Left lobe of liver (tissue), 2 donors: ENCODE measurements at places on chromosomes 11 and 22. TPM values are rescaled to one million over a fixed set of nuclear protein-coding genes. Genes with fewer than 3 reads are reported as not detected.

GRCh38 chr11:10158461-10158860 is 135.6 kb downstream of the SBF2 start:
- no peak for DNase-seq

- peak; percentile 95 for DNase-seq
Measured at GRCh38 chr11:65314501-65315203, at the start of gene CDC42EP2. CDC42EP2 (plus strand) TSS chr11:65314866; CDS start chr11:65320899, 6,033 bp downstream.

DNA sequence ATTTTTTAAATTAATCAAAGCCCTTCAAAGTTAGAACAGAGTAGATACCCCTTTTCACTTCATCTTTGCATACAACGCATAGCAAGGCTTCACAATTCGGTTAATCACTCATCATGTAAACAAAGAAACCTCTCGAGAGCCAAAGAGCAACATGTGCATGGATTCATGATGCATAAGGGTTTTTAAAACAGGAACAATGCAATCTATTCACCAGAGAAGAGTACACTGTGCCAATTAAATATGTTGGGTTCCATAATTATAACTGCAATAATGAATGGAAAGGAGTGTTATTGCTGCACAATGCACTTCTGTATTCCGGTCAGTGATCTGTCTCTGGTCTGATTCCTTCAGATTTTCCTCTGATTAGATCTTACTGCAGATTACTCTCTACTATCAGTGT is 45.3 kb downstream of the CADM1 start:
- no peak for DNase-seq

DNA sequence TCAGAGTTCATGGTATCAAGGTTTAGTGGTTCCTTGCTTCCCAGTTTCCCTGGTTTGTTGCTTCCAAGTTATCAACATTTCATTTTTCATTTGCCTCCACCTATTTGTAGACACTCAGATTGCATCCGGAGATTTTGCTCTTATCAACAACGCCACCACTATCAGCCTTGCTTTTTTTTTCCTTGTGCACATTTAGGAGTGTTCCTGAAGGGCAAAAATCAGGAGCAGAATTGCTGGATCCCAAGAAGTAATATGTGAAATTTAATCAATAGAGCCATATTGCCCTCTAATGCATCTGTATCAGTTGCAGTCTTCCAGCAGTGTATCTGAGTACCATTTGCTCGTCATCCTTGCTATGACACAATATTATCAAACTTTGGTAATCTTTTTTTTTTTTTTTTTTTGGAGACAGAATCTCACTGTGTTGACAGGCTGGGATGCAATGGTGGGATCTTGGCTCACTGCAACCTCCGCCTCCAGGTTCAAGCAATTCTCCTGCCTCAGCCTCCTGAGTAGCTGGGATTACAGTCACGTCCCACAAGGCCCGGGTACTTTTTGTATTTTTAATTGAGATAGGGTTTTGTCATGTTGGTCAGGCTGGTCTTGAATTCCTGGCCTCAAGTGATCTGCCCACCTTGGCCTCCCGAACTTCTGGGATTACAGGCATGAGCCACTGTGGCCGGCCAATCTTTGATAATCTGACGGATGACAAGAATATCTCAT is 42.1 kb upstream of the SEPTIN5 start:
- no peak for DNase-seq

DNA sequence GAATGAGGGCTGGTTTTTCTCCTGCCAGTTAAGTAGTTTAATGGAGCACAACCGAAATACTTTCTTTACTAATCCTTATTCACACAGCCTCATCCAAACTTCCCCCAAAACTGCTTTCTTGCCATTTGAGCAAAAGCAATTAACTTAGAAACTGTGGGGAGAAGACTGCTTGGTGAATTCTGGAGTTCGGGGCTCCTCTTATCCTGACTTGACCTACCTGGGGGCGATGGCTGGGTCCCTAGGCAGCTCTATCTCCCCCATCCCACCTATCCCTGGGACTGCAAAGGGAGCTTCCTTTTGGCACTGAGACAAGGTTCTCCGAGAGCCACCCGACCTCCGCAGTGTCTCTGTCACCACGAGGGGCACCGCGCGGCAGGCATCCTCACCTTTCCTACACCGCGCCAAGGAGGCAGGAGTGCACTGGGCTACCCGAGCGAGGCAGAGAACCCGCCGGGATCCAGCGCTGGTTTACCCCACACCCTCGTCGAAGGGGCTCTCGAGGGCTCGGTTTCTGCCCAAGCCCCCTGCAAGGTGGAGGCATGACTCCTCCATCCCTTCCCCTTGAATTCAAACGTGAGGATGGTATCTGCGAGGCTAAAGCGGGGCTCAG is 759 bp downstream of the DESI1 start:
- DNase-seq, result peak; percentile 62

GRCh38 chr11:62001450-62002191 is 34.2 kb upstream of the FTH1 start:
- DNase-seq, result peak; percentile 95

HOATZ gene
- total RNA-seq, result not detected

MMP1 gene
- total RNA-seq, result not detected

DNA sequence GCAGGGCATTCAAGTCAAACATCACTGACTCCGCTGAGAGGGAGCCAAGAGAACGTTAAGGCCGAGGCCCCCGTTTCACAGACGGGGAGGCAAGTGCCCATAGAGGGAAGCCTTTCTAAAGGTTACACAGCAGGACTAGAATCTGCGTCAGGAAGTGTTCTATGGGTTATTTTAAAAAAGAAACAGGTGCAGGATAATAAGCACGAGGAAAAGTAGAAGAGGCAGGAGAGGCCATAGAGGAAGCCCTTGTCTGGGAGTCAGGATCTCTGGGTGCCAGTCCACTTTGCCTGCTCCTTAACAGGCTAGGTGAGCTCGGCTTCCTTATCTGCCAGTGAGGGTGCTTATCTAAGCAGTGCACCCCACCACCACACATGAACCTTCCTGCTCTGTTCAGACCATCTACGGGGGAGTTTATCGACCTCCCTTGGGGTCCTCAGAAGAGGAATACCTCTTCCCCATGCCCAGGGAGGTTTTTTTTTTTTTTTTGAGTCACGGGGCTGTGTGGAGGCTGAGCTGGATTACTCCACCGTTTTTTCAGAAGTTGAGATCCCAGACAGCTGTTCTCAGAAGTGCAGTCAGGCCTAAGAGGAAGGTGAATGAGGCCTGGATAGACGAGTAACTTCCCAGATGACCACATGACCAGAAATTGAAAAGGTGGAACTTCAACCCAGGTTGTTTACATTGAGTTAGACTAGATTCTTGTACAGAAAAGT is 1.2 kb upstream of the FCHSD2 start:
- peak; percentile 44 for DNase-seq

- DNase-seq, result no peak
Measured at GRCh38 chr11:31826536-31827438, 15.7 kb upstream of the PAX6 start.

TP53AIP1 gene
- total RNA-seq, result not detected

DNA sequence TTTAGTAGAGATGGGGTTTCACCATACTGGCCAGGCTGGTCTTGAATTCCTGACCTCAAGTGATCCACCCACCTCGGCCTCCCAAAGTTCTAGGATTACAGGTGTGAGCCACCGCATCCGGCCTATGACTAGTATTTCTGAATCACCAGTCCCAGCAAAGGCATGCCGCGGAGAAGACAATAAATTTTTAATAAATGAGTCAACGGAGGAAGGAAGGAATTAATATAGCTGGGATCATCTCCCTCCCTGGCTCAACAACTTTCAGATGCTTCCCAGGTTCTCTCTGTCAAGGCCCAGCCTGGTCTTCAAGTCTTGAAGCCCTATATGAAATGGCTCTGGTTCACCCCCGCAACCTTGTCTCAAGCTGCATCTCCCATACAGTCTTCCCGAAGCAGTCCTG is 45.7 kb downstream of the CYTH4 start:
- DNase-seq, result no peak

TEX54 gene
- total RNA-seq, result not detected

DNA sequence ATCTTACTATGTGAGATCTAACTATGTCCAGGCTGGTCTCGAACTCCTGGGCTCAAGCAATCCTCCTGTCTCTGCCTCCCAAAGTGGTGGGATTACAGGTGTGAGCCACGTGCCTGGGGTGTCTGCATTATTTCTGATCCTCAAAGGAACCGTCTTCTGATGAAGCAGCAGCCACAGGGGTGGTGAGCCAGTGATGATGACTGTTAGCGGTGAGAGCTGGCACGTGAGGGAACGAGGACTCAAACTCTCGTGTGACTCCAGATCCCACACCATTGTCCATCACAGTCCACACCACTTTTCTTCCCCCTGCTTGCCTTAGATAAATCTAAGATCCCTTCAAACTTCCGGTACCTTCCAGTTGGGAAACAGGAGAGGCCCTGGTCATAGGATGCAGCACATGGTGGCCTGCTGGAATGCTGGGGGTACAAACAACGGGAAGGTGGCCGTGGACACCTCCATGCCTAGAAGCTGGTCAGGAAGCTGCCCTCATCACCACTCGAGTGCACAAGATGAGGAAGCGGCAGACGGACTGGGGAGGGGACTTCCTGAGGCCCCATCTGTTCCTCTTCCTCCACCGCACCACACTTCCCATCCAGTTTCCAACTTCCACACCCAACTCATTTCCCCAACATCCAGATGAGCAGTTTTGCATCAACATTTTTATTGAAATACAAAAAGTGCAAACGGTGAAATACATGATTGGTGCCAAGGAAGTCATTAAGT is 23.8 kb downstream of the ARHGAP1 start:
- DNase-seq, result no peak

- DNase-seq, result no peak
Measured at GRCh38 chr11:64570341-64570740, 20.7 kb upstream of the SLC22A12 start.

DNA sequence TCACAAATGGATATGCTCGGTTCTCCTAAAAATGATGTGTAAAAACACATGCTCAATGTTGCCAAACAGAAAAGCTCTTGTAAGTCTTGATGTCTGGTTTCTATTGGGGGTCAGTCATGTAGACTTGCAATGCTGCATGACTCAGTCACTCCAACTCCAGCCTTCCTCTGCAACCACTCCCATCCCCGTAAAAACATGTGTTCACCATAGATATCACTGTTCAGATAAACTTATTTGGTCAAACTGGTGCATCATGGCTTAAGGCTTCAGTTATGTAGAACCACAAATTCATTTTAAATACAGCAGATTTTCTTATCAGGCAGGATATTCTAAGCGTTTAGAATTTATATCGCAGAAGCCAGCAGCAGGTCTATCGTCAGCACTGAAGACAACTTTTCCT is 298.4 kb upstream of the LUZP2 start:
- no peak for DNase-seq

DNA sequence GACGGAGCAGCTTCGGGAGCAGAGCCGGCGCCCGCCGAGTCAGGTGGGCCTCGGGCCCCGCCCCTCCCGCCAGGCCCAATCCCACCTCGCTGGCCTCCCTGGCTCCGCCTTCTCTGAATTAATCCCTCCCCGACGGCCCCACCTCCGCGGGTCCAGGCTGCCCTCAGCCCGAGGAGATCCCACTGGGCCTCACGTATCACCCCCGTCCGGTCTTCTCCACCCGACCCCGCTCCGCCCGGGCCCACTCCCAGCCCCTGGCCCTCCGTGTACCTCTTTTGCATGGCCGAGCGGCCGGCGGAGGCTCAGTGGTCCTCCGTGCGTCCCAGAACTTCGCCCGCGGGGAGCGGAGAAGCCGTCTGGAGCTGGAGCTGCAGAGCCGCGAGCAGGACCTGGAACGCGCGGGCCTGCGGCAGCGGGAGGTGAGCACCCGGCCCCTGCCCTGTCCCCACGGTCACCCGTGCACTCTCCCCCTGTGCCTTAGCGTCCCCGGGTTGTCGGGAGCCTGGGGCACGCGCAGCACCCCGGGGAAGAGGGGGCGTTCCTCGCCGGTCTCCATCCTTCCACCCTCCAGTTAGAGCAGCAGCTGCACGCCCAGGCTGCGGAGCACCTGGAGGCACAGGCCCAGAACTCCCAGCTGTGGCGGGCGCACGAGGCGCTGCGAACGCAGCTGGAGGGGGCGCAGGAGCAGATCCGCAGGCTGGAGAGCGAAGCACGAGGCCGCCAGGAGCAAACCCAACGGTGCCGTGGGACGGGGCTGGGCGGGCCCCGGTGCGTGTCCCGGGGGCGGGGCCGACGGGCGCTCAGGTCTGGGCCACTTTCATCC is 2.2 kb upstream of the CD151 start:
- DNase-seq, result peak; percentile 80

TIGD3 gene
- total RNA-seq, result 0.43 TPM

DNA sequence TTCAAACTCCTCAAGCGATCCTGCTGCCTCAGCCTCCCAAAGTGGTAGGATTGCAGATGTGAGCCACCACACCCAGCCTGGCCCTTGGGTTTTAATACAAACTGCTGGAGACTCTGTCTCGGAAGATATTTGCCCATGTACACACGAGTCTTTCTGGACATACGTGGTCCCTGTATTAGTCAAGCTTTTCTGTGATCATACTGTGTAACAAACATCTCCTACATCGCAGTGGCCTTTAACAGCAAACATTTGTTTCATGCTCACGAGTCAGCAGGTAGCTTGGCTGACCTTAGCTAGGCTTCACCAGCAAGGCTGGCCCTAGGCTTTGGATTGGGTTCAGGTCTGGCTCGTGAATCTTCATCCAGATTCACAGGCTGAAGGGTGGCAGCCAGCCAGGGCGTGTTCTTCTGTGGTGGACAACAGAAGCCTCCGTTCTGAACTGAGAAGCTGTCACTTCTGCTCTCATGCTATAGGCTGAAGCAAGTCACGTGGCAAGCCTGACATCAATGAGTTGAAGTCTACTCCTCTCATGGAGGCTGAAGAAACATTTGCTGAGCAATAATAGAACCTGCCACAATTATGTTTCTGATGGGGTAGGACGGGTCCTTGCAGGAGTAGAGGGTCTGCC is 8.8 kb downstream of the KIAA1671 start:
- DNase-seq, result no peak

- no peak for DNase-seq
Measured at GRCh38 chr11:131300439-131300717, 70.0 kb upstream of the NTM start.

DCDC1 gene
- total RNA-seq, result 2.6 TPM
